ENCODE measurements at places on chromosomes 4 and X.

DNA sequence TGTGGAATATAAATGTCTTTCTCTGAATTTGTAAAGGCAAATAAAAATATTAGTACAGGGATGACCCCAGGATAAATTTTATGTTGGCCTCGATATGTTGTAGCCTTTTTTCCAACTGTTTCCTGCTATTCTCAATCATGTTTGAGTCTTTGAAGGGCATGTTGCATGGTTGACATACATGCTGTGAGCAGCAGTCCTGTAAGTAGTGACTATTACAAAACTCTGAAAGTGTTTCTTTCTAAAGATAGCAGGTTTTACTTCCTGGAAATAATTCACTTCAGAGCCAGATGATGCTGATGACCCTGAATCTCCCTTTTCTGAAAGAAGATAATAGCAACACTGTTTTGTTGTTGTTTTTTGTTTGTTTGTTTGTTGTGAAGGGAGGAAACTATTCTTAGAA lies 393.0 kb upstream of the GNPDA2 start:
- no peak for DNase-seq

DNA sequence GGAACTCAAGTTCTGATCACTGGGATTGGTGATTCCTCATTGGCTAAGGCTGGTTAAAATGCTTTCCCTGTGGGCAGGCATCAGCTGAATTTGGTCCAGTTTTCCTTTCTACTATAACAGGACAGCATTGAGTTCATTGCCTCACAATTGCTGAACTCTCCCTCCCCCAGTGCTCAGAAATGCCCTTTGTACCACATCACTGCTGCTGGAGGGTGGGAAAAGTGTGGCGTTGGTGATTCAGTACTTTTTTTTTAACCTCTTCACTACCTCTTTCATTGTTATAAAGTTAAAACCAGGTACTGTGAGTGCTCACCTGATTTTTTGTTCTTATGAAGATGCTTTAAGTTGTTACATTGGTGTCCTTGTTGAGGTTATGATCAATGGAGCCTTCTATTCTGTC lies 69.3 kb upstream of the IL2 start:
- no peak for DNase-seq

DNA sequence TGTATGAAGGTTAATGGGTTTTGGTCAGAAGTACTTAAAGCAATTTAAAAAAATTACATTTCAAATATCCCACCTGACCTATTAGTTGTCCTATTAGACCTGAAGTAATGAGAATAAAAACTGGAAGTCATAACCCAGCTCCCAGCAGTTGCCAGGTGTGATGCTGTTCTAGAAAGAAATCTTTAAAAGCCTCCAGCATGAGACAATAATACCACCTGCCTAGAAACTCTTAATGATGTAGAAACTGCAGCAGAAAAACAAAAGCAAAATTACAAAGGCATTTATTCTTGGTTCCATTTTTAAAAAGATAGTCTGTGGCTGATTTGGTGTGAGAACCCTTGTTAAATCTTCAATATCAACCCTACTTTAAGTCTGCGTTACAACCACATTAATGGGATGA lies 1137.7 kb upstream of the TENM3 start:
- DNase-seq: no peak

DNA sequence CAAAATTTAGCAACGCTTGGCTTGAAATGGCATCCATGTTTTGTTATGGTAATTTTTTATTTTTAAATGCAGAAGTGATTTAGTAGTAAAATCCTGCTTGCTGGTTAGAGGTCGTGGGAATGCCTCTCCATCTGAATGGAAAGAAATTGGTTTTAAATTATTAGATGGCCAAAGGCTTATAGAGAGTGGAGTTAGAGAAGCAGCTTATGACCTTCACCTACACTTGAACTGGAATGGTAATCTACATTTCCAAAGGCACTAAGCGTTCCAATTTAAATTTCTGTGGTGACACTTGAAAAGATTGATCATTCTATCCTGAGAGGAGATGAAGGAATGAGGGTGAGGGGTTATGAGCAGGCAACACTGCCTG lies 280.7 kb downstream of the RAPGEF2 start:
- DNase-seq: no peak

DNA sequence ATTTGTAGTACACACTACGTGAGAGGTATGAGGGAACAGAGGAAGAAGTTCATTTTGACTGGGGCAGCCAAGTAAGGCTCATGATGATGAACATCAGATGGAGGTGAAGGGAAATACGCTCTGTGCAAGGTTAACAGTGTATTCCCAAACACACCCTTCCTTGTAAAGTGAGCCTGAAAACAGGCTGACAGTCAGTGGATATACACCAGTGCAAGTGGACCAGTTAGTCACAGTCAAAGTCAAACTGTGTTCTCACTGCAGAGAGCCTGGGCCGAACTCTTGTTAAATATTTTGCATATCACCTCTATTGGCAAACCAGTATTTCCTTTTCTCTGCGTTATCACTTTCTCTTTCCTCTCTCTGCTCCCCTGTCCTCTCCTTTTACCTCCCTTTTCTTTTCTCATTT lies 23.4 kb upstream of the RHOH start:
- DNase-seq: no peak

DNA sequence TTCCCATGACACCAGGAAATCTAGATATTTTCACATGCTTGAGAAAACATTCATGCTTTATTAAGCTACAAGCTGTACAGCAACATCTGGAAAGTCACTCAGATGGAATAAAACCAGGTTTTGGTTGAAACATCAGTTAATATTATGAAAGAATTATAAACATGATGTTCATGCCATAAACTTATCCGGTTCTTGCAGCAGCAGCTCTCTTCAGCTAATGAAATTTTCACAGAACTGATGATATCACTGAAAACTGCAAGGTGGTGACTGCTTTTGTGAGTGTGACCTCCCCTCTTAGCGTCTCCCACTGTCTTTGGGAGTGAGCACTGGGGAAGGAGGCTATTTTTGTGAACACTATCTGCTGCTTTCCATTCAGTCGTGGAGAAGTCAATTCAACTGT lies 56.9 kb downstream of the ARHGAP10 start:
- peak; percentile 40 for DNase-seq

GRCh38 chr4:52873861-52874343 lies 11.8 kb downstream of the RASL11B start:
- DNase-seq: no peak

- no peak for DNase-seq
Measured at GRCh38 chr4:151163855-151164254, 64.4 kb downstream of the RPS3A start.

- no peak for DNase-seq
Measured at GRCh38 chrX:142998447-142999198, 27.1 kb upstream of the SPANXN4 start.

DNA sequence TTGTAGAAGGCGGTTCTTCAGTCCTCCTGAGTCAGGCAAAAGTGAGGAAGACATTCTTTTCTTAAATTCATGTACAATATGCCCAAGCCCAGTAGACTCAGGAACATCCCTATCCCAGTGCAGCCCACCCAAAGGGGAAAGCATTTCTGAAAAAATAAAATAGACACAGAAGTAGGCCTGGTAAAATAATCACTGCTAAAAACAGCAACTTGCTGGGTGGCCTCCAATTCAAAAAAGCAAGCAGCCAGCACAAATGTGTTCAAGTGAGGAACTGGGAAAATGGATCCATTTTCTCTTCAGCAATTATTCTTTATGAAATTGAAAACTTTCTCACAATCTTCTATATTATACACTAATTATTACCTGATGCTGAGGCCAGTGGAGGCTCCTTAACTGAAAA lies 165.4 kb downstream of the PCDH19 start:
- no peak for DNase-seq

GRCh38 chrX:148784137-148784536 lies 283.7 kb downstream of the AFF2 start:
- no peak for DNase-seq

GRCh38 chrX:30570505-30570904 lies 7.1 kb downstream of the TASL start:
- peak; percentile 29 for DNase-seq

- no peak for DNase-seq
Measured at GRCh38 chr4:66048861-66049260, 378.6 kb upstream of the EPHA5 start.

DNA sequence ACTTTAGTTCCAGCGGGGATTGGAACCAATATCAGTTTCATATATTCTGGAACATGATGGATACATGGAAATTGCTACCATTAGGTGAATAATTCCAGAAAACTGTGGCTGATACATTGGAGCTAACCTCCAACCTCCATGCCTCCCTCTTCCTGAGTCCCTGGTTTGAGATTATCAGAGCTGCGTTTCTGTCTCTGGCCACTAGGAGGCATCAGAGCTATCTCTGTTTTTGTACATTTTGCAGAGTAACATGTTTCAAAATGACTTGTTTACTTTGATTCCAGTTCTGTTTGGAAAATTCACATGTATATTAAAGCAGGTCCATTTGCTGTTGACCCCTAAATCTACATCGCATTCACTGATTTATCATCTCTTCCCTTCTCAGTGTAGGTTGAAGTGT lies 2.4 kb upstream of the RAB40AL start:
- peak; percentile 29 for DNase-seq

GRCh38 chr4:148369919-148370318 lies 72.3 kb downstream of the NR3C2 start:
- DNase-seq: no peak

DNA sequence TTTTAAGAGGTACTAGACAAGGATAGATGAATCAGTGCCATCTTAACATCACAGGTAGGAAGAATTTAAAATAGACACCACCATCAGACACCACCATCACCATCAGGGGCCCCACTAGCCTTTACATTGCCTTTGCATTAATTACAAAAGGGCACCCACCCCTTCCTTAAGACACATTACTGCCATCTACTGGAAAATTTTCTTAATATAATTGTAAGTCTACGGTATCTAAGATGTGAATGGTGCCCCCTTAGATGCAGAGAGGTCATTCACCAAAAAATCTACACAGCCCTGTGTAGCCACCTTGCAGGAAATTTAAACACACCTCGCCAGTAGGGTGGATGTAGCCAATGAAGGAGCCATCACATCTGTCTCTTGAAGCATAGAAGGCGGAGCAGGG lies 184.1 kb downstream of the MID1IP1 start:
- peak; percentile 25 for DNase-seq

GRCh38 chr4:56655627-56656345 lies 25.3 kb downstream of the HOPX start:
- DNase-seq: peak; percentile 8

DNA sequence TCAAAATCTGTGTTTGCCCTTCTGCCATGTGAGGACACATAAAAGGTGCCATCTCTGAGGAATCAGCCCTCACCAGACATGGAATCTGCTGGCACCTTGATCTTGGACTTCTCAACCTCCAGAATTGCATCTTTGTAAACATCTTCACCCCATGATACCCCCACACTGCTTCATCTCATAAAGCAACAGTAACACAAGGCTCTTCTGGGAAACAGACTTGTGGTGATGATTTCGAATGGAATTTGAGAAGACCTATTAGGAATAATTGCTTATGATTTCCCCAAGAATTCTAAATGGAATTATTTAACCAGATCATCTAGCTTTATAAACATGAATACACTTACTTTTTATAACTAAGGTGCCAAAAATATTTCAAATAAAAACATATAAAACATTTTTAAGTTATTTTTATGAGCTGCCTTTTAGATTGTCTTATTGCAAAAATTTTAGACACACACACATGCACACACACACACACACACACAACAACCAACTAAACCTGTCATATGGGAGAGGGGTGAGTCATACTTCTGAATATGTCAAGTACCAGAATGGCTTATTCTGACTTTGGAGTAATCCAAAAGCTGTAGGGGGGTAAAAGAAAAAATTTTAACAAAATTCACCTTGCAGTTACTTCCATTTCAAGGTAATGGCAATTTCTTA lies 82.0 kb downstream of the USP46 start:
- DNase-seq: peak; percentile 12

DNA sequence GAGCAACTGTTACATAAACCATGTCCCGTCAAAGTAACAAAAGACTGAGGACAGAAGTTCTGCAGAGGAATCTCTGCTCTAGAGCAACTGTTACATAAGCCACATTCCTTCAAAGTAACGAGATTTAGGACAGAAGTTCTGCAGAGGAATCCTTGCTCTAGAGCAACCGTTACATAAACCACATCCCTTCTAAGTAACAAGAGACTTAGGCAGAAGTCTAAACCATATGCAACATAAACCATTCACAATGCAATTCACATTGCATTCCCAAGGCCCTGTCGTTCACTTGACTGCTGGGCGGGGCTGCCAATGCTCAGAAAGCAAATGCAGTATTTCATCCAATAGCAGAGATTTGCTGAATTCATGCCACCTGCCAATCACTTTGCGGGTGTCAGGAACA lies 124.4 kb upstream of the PUDP start:
- DNase-seq: peak; percentile 35

GRCh38 chrX:44308869-44309268 lies 34.6 kb downstream of the EFHC2 start:
- DNase-seq: no peak

GRCh38 chrX:47515941-47516665 lies 33.1 kb upstream of the ZNF41 start:
- DNase-seq: peak; percentile 8

DNA sequence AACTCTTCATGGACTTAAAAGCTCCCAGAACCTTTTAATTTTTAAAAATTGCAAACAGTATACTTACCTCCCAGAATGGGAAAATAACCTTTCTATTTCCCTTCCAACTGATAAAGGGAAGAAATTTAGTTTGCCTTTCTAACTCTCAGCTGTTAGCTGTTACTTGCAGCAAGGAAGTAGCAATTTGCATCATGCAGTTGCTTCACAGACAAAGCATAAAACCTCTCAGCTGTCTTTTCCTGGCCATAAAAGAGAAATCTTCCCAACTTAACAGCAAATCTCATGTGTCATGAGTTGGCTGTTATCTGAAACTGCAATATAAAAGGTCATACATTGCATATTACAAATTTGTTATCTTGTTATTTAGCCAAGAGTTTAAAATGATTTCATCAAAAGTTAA lies 18.4 kb downstream of the C4orf17 start:
- no peak for DNase-seq

DNA sequence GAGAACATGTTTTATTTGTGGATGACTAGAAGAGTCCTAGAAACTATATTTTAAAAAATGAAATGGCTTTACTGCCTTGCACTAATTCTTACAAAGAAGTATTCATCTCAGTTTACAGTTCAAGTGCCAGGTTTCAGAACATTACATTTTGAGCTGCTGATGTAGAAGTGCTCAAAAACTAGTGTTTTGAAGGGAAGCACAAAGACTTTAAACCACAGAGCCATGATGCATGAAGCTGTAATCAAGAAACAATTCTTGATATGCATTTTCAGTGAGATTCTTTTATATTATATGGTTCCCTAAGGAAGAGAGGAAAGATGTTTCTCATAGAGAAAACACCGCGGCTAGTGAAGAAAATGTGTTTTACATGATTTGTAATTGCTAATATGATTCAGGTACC lies 1163.0 kb downstream of the RAPGEF2 start:
- DNase-seq: no peak

- no peak for DNase-seq
Measured at GRCh38 chr4:102828497-102828808, 1.1 kb upstream of the UBE2D3 start.

DNA sequence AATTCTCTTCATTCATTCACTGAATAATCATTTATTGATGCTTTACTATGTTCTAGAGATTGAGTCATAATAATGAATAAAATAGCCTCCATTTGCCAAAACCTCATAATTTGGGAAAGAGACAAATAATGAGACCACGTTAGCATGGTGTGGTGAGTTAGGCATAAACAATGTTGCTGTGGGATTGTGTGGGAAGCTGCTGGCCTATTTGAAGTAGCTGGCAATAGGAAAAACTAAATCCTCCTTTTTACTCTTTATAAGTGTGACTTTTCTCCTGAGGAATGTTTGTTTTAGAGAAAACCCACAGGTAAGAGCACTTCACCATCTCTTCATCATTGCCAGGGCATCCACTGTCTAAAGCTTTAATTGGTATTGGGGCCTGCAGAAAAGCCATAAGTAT lies 95.3 kb downstream of the AREG start:
- peak; percentile 31 for DNase-seq

GRCh38 chrX:103846386-103846785 lies 14.3 kb upstream of the RAB9B start:
- DNase-seq: no peak
